ENCODE measurements at places on chromosomes 1 and 21.

- DNase-seq = peak; percentile 55
Measured at GRCh38 chr1:46315669-46316403, 12.3 kb downstream of the UQCRH start.

DNA sequence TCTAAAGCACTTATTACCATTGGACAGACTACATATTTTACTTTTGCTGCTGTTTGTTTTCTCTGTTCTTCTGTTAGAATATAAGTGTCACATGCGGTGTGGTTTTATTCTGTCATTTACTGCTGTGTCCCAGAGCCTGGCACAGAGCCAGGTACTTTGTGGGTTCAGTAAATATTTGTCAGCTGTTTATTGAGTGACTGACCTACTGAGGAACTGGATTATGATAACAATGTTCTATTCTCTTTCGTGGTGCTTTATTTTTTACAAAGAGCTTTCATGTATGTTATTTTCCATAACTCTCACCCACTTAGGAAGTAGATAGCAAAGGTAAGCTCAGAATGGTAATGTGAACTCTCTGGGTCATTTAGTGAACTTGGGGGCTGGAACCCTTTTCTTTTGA is 118.8 kb downstream of the RWDD3 start:
- no peak for DNase-seq

DNA sequence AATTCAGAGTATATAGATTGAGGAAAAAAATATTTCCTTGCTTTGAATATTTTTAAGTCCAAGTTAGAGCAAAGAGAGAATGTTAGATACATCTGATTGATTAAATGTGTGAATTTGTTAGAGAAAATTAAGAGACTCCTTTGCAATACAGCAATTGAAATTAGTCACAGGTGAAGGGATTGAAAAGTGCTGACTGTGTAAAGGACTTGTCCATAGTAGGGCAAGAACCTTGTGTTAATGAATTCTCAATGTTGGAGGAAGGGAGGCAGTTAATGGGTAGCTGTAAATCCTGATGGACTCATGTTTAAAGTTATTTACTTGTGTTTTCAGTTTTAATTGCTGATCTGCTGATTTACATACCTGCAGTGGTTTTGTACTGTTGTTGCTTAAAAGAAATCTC is 38.6 kb downstream of the ALG6 start:
- no peak for DNase-seq

GRCh38 chr1:228370941-228371740 is 35.5 kb downstream of the TRIM11 start:
- DNase-seq = no peak

DNA sequence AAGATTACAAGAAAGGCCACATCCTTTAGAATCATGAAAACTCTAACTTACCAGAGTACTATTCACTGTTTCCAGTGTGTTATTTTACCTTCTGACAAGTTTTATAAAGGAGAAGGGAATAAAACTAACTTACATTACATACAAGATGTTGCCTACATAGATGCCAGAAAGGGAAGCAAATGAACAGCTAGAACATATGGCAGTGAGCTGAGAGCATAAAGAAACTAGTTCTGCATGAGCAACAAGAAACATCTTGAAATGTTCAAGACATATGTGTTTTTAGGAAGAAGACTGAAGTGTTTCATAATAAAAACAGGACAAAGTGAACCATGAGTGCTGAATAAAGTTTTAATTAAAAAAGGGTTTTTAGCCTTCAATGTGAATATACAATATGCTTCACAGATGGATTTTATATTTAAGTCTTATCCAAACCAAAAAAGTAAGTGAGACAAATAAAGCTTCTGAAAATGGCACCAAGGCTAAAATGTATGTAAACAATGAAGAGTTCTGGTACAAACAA is 39.4 kb downstream of the SLC5A9 start:
- DNase-seq = no peak

- DNase-seq = no peak
Measured at GRCh38 chr1:33299461-33300155, 21.3 kb downstream of the A3GALT2 start.

DNA sequence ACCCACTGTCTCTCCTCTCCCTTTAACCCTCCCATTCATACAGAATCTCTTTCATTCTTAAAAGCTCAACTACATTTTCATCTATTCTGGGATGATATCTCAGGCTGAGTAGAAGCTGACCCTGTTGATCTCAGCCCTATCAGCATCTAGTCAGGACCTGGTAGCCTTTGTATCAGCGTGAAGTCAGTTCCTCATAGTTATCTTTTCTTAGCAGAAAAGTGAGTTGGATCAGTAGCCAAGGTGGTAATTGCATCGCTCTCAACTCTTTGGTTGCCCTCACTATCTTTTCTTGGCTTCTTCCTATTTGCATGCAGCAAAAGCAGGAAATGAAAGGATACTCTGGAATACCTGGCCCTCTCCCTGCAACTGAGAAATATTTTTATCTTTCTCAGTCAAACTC is 13.6 kb upstream of the GOLT1A start:
- DNase-seq = no peak

- DNase-seq = peak; percentile 3
Measured at GRCh38 chr1:43171312-43171875, 696 bp downstream of the EBNA1BP2 start.

DNA sequence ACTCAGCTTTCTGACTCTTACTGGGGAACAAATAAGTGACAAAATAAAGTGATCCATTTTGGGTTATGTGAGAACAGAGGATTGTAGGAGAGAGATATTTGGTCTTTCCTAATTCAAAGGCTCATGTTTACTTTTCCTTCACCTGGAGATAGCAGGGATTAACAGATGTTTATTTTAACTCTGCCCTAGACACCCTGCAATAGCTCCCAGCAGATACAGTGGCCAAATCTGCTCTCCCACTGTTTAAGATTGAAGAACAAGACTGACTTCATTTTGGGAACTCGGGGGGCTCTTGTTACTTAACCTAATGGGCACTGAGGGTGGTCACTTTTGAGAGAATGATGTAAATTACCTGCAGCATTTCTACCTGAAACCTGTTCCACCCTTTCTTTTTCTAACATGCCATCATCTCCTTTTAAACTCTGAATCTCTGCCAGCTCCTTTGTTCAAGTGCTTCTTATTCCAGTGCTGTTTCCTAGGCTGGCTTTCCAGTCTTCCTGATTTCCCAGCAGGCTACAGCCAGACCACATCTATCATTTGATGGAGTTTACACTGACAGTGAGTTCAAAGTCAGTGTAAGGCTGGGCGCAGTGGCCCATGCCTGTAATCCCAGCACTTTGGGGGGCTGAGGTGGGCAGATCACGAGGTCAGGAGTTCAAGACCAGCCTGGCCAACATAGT is 90.0 kb downstream of the SELENOF start:
- DNase-seq = no peak

DNA sequence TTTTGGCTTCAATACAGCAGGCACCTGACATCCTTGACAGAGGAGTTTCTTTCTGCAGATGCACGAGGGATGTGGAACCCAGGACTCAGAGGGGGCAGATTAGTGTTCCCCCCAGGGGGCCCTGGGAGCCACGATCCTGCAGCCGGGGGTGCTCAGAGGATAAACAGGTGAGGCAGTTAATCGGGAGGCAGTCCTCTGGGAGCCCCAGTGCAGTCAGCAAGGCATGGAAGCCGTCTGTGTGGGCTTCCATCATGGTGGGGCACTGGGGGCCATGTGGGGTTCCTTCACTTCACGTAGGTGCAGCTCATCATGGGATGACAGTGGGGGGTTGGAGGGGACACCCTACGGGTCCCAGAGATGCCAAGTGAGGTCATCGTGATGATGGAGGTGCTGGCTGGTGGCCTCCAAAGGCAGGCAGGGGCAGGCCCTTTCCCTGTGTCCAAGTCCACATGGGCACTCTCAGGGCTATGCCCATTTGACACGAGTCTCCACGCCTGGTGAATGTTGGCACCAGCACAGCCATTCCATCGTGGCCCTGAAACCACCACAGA is 59.3 kb upstream of the ABCG1 start:
- no peak for DNase-seq

DNA sequence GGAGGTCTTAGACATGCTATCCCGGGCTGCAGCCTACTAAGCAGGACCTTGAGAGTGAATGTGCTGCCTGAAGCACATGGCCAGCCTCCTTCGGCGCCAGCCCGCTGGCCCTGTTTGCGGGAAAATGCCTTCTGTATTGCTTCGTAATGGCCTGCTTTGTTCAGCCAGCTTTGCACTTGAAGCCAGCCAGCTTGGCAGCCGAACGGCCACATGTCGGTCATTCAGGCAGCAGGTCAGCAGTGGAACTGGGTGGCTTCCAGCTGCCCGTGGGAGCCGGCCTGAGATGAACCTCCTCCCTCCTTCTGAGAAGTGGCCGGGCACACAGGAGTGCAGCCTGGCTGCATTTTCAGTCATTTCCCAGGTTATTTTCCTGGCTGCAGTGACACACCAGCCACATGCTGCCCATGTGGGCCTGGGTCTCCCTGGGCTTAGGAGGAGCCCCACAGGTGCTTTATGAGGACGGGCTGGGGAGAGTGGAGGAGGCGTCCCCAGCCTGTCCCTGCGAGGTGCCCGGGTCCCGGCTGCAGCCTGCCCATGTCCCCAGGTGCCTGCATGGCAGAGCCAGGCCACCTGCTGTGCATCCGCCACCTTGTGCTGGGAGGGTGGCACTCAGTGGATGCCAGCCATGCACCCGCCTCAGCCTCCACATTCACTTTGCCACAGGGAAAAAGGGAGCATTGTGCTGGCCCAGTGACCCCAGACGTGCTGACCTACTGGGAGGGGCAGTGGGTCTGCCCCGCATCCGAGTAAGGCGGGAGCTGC is 103.5 kb downstream of the SIK1 start:
- no peak for DNase-seq

- DNase-seq = peak; percentile 32
Measured at GRCh38 chr1:73998348-73998959, 199.5 kb downstream of the LRRIQ3 start.

GRCh38 chr1:172997941-172998361 is 52.8 kb downstream of the TNFSF18 start:
- DNase-seq = no peak

DNA sequence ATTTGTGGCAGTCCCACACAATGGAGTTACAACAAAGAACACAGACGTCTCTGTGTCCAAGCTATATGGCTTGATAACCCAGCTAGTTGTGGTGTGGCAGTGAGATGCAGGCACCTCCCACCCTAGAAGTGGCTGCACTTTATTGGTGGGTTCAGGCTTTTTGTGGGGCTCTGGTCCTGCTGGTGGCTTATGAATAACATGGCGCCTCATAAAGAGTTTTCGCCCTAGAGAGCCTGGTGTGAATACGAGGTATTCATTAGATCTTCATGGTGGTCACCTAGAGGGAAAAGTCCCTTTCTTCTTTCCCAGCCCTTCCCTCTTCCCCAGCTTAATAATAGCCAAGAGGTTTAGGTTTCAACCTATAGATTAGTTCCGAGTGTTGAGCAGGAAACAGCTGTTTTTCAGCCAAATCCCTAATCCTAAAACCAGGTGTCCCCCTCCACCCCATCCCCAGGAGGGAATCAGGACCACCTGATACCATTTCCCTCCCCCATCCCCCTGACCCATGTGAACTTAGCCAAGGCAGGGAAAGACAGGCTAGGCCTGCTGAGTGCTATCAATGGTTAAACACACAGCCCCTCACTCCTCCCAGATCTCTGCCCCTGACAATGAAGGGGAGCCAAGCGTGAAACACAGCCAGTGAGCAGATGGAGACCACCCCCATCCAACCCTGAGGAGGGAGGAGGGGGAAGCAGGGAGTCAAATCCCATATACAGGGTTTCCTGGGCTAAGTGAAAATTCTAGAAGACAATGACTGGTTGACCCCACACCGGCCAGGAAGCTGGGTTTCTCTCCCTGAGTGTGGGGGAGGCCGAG is 58.2 kb downstream of the NFASC start:
- no peak for DNase-seq

- no peak for DNase-seq
Measured at GRCh38 chr1:27778056-27778455, 5.0 kb downstream of the STX12 start.

- no peak for DNase-seq
Measured at GRCh38 chr1:207081088-207081487, 7.6 kb upstream of the C4BPB start.

DNA sequence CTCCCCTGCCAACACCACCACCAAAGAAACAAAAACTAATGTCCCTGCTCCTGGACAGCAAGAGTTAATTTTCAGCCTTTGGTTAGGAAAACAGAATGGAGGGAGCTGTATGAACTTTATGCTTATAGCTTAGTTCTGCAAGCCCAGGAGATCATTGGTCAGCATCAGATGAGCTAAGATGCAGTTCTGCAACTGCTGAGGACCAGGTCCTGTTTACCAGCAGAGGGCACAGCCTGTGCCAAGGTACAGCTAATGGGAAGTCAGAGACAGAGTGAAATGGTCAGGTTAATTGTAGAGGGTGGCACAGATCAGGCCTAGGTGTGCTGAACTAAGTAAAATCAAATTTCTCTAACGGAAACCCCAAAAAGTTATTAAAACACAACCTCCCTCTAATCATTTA is 161.3 kb downstream of the ROR1 start:
- no peak for DNase-seq

DNA sequence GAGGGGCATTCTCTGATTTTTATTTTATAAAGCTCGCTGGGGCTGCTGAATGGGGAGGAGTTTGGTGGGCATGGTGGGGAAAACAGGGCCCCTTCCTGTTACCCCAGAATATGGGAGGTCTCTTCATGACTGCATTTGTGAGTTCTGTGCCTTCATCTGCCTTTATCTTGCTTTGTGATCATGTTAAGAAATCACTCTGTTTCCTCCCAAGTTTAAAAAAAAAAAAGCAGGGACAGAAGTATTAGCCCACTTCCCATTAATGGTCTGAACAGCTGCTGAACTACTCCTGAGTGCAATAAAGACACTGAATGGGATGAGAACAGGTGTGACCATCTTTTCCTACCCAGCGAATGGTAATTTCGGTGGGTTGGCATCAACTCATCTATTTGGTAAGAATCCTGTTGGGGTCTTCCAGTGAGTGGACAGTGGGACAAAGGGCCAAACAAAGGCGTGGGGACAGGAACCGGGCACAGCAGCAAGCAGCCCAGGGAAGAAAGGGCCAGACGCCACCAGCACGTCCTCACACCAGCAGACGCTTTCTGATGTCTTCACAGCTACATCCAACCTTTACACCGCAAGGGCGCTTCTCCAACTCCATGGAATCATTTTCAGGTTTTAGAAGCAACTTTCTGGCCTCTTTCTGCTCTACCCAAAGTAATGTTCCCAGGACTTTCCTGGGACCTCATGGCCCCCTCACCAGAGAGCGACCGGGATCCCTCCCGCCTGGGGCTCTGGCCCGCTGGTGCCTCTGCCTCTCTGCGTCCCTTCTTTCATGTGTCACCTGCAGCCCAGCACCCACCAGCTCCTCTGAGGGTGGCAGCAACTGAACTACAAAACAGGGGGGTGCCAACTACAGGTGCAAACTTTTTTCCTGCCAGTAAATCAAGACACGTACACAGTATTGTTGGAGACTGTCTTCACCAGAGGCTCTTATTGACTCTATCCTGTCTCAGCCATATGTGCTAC is 160.2 kb downstream of the ADSS2 start:
- no peak for DNase-seq

All from iris pigment epithelial cell (primary cell).